Activated CD8-positive, alpha-beta T cell treated with anti-CD3 and anti-CD28 coated beads for 36 hours (primary cell): ENCODE measurements at places on chromosomes 5 and 9. TPM values are rescaled to one million over a fixed set of nuclear protein-coding genes. Genes with fewer than 3 reads are reported as not detected.

DNA sequence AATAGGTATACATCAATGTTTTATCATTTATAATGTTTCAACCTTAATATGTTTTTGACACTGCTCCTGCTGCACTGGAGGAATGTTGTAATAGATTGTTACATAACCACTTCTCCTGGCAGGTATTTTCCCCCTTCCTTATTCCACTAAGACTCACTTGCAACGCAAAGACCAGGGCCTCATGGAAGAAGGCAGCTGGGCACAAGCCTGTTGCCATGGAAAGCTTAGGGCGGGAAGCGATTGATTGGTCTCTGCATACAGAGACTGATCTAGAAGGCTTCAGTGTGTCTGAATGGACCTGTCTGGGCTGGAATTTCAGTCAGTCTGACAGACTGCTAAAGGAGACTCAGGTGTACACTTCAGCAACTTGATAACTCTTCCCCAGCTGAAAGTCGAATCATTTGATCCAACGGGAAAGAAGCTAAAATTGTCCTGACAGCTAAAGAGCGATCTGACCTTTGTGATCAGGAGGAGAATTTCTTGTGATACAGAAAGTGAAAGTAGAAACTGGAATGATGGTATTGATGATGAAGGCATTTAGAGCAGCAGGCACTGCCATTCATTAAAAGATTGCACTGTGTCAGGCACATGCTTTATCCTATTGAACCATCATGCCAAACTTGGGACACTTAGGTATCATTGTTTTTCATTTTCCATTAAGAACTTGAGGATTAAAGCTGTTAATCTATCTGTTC is 65.1 kb downstream of the GRIA1 start:
- H3K27me3 ChIP-seq, result peaks cover 1% of the 10 kb centered on the region
- H3K4me1 ChIP-seq, result peaks cover 5% of the 10 kb centered on the region
- H3K36me3 ChIP-seq, result no peaks in the 10 kb centered on the region
- no peak overlapping the region for H3K27ac ChIP-seq

DNA sequence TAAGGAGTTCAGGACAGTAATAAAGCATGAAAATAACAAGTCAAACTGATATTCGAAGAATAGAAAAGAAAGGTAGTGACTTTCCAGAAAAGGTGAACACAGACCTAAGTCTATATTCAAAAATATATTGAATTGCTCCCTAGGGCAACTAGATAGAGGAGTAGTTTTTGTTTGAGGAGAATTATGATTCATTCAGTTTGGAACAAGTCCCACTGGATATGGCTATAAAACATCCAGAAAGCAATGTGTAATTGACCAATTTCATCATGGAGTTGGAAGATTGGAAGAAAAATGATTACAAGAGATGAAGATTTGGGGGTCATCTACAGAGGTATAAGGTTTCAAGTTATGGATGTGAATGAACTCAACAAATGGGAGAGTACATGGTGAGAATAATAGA is 117.5 kb upstream of the ZNF462 start:
- H3K4me1 ChIP-seq, result no peaks in the 10 kb centered on the region
- no peak overlapping the region for H3K4me3 ChIP-seq
- DNase-seq, result no peak
- H3K27me3 ChIP-seq, result no peaks in the 10 kb centered on the region
- no peaks in the 10 kb centered on the region for H3K36me3 ChIP-seq

Gene C9orf50
- total RNA-seq, result not detected

DNA sequence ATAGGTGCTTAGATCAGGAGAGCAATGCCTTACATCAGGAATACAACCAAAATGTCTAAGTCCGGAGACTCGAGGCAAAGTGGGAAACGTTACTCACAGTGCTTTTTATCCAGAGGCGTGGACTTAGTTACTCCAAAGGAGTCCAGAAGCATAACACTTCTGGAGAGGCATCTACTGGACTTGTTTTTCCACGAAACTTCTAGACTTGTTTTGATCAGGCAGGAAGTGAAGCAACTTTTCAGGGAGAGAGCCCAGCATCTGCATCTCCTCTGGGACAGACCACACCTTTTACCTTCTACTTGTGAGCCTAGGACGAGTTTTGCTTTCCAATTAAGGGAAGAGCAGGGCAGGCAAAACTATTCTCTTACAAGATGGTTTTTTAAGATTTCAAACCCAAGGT is 1.2 kb upstream of the TJP2 start:
- peak overlapping the region; percentile 67 for H3K4me3 ChIP-seq
- H3K27me3 ChIP-seq, result peaks cover 41% of the 10 kb centered on the region
- peaks cover 41% of the 10 kb centered on the region for H3K4me1 ChIP-seq

GRCh38 chr5:61402244-61402823 is 70.3 kb downstream of the ZSWIM6 start:
- peaks cover 24% of the 10 kb centered on the region for H3K4me1 ChIP-seq
- no peak overlapping the region for H3K4me3 ChIP-seq
- H3K27me3 ChIP-seq, result no peaks in the 10 kb centered on the region
- no peak for DNase-seq
